Left lobe of liver (tissue), 2 donors: ENCODE measurements at places on chromosomes 11 and 22. TPM values are rescaled to one million over a fixed set of nuclear protein-coding genes. Genes with fewer than 3 reads are reported as not detected.

Gene C11orf97
- total RNA-seq: 0.35 TPM

Gene MRGPRE
- total RNA-seq: not detected

DNA sequence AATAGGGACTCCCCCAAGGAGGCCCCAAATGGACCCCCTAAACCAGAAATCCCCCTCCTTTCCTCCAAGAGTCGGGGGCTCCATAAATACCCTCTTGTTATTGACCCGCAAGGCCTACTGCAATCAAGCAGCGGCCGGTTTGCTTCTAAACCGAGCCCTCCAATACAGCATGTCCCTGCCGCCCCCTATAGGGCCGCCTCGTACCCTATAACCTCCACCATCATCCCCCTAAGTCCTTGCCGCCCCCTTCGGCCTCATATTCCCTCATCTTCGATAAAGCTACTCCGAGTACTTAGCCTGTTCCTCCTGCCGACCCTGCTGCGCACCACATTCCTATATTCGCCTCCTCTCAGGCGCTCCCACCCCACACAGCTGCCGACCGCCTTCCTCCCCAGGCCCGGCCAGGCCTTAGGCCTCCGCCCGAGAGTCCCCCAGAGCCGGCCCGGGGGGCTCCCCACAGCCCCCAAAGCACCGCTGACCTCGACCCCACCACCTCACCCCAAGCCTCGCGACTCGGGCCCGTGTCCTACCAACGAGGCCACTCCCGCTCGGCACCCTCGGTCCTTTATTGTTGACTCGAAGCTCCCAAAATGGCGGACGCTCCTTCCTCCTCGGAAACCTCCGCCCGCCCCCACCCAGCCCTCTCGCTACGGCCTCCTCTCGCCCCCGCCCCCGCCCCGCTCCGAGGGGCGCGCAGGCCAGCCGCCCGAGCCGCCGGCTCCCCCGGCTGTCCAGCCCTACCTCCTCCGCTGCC is 430 bp downstream of the DDX6 start:
- no peak for DNase-seq

- no peak for DNase-seq
Observed at GRCh38 chr11:111376181-111376871, 2.7 kb downstream of the POU2AF1 start.

GRCh38 chr11:103332409-103332808 is 223.2 kb downstream of the DYNC2H1 start:
- DNase-seq: no peak

DNA sequence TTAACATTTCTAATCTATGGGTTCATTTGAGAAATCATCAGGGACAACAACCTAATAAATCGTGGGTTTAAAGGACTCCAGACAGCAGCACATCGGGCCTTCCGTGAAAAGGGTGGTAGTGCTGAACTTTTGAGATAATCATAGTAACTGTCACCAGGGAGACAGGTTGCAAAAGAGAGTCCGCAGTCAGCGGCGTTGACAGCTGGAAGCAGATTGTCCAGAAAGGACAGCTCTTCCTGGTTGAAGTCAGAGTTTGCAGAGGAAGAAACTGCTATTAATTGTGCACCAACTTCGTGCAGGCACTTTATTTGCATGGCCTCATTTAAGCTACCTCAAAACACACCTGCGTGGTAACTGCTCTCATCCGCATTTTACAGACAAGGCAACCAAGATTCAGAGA is 20.5 kb upstream of the ISX start:
- no peak for DNase-seq
